ENCODE measurements at places on chromosomes 12 and 14. TPM values are rescaled to one million over a fixed set of nuclear protein-coding genes. Genes with fewer than 3 reads are reported as not detected.
A peak's percentile ranks its signal among the peaks of the same experiment; 100 is the strongest.

Gene NYNRIN
- 18.1 TPM for total RNA-seq

Gene TRPV4
- total RNA-seq, result 4.9 TPM

Gene TAS2R9
- not detected for total RNA-seq

Gene EPS8
- total RNA-seq, result 1.9 TPM

Gene HVCN1
- 5.5 TPM for total RNA-seq

Gene CPM
- total RNA-seq, result 1.2 TPM

Gene MTRFR
- total RNA-seq, result 14.8 TPM

Gene DTX1
- total RNA-seq, result 3.0 TPM

Gene OASL
- not detected for total RNA-seq

Gene TBX3
- total RNA-seq, result 0.07 TPM

Gene TRIM9
- total RNA-seq, result 0.98 TPM

Gene KRT8
- total RNA-seq, result 244 TPM

Gene RNASE3
- total RNA-seq, result not detected

Gene AKAP5
- 2.5 TPM for total RNA-seq

Gene IL26
- total RNA-seq, result not detected

GRCh38 chr12:14193639-14194038 is 171.8 kb upstream of the ATF7IP start:
- peak; percentile 53 for DNase-seq

GRCh38 chr12:123983822-123984485 is 10.9 kb downstream of the ZNF664 start:
- peak; percentile 59 for DNase-seq

- DNase-seq, result no peak
Observed at GRCh38 chr14:97282210-97283004, 485.2 kb downstream of the VRK1 start.

- DNase-seq, result no peak
Observed at GRCh38 chr12:89059721-89060541, 292.4 kb downstream of the DUSP6 start.

- no peak for DNase-seq
Observed at GRCh38 chr14:76716285-76716684, 45.0 kb upstream of the VASH1 start.

GRCh38 chr12:5295151-5295550 is 136.8 kb upstream of the NTF3 start:
- DNase-seq, result no peak

DNA sequence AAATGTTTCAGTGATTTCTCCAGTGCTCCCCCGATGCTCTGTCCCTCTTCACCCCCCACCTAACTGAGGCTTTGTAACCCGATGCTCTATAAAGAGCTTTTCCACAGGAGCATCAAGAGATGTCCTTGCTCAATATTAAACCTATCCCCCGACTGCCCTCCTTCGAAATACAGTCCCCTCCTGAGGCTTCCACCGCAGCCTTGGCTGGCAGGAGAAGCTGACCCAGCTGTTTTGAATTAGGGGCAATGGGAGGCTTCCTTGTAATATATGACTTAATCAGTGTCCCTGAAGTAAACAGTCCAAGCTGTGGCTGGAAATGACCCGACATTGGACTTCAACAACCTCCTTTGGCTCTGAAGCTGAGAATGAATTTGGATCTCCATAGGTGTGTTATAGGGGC is 62.4 kb downstream of the TMEM30B start:
- DNase-seq, result no peak

GRCh38 chr12:105596731-105597130 is 266.2 kb downstream of the C12orf75 start:
- no peak for DNase-seq

GRCh38 chr12:64181430-64182291 is 40.4 kb downstream of the KICS2 start:
- DNase-seq, result peak; percentile 45

- DNase-seq, result no peak
Observed at GRCh38 chr12:124474709-124475108, 92.7 kb downstream of the NCOR2 start.

DNA sequence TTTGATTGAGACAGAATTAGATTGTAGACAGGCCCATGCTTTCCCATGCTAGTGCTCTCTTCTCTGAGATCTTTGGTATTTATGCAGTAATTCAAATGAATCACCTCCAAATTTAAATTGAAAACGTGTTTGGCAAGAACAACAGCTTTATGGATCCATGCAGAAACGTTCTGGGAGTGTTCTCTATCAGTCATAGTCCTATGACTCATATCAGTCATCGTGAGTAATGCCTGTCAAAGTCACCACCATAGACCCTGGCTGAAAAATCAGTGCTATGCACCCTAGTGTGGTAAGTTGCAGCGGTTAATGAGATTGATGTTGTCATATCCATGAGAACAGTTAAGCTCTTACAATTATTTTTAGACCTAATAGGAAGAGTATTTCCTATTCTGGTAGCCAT is 90.1 kb upstream of the FOXG1 start:
- DNase-seq, result no peak

GRCh38 chr12:68675101-68675842 is 11.5 kb upstream of the NUP107 start:
- DNase-seq, result no peak

- no peak for DNase-seq
Observed at GRCh38 chr12:124185971-124186686, 108.8 kb upstream of the RFLNA start.

DNA sequence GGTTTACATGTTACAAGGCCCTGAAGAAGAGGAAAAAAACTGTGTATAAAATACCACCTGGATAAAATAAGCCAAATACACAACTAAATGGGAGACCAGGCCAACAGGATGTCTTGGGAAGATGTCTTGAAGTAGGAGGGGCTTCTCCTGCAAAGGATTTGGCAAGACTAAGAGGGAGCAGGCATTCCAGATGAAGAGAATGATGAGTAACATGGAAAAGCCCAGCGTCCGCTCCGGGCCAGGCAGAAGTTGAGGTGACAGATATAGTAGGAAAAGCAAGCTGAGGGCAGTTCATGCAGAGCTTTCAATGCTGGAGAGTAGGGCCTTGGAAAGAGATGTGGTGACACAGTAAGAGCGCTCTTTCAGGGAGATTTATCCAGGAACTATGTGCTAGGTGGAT is 16.1 kb upstream of the EIF4B start:
- DNase-seq, result no peak

- no peak for DNase-seq
Observed at GRCh38 chr12:81468206-81468605, 290.9 kb downstream of the PPFIA2 start.

DNA sequence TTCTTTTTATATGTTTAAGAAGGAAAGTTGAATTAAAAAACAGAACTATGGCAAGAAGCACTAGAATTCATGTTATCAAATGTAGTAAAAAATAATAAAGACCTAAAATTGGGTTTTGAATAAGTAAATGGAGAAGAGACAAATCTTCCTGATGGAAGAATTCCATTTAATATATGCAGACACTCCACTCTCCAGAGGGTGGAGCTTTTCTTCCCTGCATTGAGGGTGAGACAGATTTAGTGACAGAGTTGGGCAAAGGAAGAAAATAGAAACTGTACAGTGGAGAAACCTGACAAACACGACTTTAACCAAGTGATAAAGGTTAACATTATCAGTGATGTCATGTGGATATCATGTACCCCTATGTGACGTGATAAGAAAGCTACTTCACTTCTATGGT is 217.6 kb downstream of the PRKD1 start:
- no peak for DNase-seq

DNA sequence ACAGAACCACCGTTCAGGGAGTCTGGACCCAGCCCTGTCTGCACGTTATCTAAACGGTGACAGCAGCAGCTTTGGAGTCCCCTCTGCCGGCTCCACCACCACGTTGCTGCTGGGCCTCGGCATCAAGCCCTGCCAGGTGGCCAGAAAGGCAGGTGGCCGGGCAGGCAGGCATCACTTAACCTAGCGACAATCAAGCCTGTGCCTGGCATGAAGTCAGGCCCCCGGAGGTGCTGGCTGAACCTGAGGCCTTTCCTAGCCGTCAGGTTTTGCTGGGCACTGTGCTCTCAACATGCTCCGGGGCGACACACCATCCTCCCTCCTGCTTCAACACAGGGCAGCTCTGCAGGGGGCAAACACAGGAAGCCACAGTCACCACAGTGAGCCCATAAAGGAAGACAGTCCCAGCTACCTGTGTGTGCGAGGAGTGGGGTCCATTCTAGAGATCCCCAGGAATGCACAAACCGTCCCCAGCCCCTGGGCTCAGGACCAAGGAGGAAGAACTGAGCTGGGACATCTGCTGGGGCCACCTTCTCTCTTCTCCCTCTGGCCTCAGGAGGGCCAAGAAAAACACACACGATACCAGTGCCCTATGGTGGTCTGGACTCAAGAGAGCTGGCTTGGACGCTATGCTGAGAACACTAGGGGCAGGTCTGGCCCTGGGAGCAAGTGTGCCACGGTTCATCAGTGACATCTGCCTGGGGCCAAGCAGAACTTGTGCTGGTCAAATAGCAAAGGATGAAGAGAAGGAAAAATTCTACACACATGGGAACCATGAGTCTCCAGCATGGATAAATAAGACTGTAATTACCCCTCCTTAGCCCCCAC is 44.7 kb downstream of the CCDC88C start:
- no peak for DNase-seq

GRCh38 chr14:54627540-54628363 is 60.8 kb downstream of the SAMD4A start:
- DNase-seq, result no peak
